ENCODE measurements at places on chromosomes 5 and 9.

DNA sequence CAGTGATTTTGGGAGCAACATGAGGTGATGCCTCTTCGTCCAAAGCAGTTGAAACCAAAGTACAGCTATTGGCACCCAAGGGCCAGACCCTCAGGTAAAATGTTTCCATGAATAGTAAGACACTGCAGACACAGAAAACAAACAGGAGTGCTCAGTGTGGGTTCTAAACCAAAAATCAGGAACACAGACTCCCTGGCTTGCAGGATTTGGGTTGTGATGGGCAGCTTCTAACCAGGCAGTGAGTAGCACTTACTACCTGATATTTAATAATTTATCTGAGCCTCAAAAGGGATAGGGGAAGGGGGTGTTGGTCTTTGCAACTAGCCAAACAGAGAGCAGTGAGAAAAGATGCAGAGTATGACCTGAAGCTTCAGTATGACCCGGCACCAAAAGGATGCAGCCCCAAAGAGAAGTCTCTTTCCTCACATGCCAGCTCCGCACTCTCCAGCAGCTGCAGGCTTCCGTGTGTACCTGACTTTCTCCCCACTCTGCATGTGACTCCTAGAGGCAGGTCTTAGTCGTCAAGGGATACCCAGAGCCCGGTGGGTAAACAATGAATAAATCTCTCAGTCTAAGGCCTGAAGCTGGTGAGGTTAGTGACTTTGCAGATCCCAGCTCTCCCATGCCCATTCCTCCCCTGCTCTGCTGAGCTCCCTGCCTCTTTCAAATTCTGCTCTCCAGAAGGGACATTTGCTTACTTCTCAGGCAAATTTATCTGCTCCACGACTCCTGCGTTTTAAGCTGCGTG, 105.4 kb upstream of the SPOCK1 start:
- DNase-seq = no peak

GRCh38 chr5:15008476-15008875, 136.9 kb upstream of the ANKH start:
- no peak for DNase-seq

DNA sequence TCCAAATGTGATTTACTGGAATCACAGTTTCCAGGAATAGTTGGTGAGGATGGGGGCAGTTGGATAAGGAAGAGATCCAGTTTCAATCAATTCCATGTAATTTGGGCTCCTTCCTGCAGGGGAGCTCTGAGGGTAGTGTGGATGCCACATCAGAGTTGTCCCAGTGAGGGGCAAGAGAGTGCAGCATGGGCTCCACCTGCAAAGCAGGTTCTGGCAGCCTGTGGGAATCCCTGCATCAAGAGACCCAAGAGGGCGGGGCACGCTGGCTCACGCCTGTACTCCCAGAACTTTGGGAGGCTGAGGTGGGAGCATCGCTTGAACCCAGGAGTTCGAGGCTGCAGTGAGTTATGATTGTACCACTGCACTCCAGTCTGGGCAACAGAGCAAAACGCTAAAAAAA, 188.5 kb downstream of the CACNA1B start:
- no peak for DNase-seq

DNA sequence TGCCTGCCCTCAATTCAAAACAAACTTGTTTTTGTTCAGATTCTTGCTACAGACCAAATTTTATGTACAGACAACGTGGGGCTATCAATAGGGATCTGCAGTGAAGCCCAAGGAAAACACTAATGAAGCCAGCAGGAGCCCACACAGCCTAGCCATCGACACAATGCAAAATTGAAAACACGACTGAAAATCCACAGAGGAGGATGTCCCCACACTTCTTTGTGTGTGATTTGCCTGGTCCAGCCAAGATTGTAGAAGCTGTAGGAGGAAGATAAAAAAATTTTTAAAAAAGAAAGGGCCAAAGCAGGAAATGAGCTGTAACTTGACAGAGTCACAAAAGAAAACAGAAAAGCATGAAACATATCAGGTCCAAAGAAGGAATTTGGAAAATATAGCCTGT, 34.8 kb downstream of the HTR4 start:
- no peak for DNase-seq

GRCh38 chr5:159917994-159918393, 1.7 kb downstream of the ADRA1B start:
- no peak for DNase-seq

DNA sequence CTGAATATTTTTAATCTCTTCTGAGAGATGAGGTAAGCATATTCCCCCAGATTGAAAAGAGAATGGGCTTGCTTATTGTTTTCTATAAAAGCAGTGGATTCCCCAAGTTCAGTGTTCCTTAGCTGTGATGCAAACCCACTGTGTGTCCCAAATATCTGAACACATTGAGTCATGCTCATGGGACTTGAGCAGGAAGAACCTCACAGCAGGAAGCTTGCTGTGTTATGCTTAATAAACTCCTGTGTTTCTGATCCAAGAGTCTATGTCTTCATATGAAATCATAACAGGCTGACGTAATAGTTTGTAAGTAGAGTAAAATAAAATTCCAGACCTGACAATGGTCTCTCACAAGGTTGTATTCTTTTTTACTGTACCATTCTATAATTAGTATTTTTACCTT, 24.8 kb upstream of the LOX start:
- no peak for DNase-seq

GRCh38 chr9:21964925-21965385, 29.2 kb downstream of the CDKN2A start:
- DNase-seq = no peak

DNA sequence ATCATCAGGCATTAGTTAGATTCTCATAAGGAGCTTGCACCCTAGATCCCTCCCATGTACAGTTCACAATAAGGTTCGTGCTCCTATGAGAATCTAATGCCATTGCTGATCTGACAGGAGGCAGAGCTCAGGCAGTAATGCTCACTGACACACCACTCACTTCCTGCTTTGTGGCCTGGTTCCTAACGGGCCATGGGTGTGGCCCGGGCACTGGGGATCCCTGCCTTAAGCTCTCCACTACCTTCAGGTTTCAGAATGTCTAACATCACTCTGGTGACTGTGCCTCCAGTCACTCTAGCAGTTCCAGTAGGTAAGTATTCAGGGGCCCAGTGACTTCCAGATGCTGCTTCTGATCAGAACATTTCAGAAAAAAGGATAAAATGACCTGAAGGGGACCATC, 152.4 kb downstream of the LRRC70 start:
- no peak for DNase-seq

- no peak for DNase-seq
Measured at GRCh38 chr5:111839438-111839837, 82.4 kb upstream of the NREP start.

DNA sequence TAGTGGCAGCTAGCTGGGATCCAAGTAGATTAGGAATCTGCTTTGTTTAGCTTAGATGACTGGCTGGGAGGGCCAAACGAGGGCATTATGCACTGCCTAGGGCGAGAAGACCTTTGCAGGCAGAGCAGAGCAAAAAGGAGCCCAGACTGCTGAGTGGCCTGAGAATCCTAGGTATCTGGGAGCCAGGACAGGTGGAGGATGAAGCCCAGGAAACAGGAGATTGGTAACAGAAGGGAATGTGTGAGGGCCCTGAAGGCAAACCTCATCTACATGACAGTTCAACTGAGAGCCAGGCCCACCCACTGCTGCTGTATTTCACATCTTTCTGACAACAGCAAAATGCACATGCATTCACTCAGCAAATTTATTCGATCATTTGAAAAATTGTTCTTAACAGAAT, 192.3 kb downstream of the DTWD2 start:
- no peak for DNase-seq

GRCh38 chr9:126347093-126347492, 20.5 kb downstream of the MVB12B start:
- DNase-seq = no peak

DNA sequence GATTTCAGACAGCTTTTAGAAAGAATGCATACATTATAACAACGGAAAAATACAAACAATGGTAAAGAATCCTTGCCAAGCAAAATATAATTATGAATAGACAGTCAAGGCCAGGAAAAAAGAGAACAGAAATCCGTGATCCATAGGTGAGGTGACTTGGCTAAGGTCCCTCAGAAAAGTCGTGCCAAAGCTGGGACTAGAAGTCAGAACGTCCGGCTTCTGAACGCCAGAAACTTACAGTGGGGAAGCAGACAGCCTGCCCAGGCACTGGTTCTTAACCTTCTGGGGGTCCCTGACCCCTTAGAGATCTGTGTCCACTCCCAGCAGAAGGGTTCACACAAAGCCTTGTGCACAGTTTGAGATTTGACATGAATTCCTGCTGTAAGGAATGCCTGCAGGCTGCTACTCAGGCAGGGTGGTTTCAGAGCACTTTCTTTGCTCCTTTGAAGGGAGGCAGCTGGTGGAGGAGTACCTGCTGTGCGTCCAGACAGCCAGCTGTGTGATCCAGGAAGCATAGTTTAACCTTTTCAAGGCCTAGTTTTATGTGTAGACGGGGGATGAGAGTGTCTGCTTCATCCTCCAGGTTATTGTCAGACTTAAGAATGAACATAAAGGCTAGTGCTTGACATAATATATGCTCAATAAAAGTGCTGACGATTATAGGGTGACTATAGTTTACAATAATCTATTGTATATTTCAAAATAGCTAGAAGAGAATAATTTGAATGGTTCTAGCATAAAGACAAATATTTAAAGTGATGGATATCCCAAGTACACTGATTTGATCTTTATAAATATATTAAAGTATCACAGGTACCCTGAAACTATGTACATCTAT, 852 bp downstream of the ARHGEF37 start:
- no peak for DNase-seq

DNA sequence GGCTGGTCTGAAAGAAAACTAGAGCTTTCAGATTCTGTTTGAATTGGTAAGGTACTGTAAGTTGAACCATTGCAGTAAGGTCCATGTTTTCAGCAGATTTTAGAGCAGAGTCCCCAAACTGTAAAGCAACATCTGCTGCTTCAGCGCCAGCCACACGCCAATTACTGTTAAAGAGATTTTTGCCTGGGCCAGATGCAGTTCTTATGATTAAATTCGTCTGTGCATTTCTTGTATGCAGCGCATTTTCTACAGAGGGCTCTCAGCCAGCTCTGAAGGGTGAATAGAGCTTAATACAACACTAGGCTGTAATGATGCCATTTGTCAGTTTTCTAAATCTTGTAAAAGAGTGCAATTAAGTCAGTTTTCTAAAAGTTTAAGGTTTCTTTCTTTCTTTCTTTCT, 246.3 kb downstream of the COX7C start:
- no peak for DNase-seq

GRCh38 chr5:111401906-111402305, 110.4 kb downstream of the STARD4 start:
- DNase-seq = no peak

GRCh38 chr5:143862271-143862670, 50.3 kb downstream of the HMHB1 start:
- DNase-seq = no peak

GRCh38 chr5:5953584-5954274, 424.6 kb downstream of the MED10 start:
- no peak for DNase-seq

DNA sequence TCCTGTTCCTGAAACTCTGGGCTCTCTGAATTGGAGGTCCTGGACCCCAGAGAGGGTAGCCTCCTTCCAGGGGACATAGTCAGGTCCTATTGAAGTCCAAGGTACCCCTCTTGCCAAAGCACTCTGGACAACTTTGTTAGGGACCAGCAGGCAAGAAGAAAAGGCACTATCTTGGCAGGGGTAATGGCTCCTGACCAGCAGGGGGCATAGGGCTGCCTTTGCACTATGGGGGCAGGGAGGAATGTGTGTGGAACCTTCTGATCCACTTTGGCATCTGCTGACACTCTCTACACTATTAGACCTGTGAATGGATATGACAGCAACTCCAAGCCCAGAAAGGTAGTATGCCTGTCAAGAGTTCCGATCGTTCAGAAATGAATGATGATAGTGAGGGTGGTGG, 179.0 kb upstream of the CD180 start:
- DNase-seq = no peak

DNA sequence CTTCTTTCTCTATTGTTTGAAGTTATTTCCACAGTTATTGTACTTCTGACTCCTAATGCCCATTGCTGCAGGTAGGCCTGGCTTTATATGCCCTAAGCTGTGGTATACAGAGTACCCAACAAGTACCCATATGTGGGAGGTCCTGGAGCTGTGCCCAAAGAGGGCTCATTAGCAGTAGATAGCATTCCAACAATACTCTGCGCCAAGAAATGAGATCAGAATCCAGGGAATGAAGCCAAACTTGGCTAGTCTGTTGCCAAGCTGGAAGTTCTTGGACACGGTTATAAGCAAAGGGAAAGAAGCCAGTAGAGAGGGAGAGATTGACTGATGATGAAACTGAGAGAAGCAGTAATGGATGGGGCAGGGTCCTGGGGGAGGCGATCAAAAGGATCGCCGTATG, 29.7 kb upstream of the FAM169A start:
- DNase-seq = no peak

DNA sequence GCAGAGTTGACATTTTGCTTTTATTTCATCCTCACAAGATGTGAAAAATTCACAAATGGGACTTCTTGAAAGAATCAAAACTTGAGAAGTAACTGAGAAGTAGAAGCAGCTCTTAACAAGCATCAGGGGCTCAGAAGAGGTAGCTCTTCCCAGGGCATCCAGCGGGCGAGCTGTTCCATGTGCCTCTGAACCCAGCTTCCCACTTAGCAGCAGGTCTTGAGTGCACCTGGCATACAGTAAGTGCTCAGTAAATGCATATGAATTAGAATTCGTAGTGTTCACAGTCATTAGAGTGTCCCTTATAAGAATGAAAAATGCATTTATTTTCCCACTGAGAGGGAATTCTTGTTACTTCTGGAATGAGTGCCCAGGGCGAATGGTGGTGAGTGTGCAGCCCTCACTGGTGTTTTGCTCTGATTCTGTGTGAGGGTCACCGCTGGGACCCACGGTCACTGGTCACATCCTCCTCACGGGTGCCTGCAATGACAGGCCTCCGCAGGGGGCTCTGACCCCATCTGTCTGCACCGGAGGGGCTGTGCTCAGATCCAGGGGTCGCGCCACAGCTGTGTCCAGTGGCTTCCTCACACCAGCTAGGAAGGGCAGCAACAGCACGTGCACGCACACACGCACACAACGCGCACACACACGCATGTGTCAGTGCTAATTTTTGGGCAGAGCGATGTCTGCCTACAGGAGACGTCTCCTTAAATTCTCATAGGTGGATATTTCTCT, 26.9 kb downstream of the EXOC3 start:
- DNase-seq = no peak

GRCh38 chr9:86676396-86676795, 270.9 kb downstream of the GAS1 start:
- no peak for DNase-seq

DNA sequence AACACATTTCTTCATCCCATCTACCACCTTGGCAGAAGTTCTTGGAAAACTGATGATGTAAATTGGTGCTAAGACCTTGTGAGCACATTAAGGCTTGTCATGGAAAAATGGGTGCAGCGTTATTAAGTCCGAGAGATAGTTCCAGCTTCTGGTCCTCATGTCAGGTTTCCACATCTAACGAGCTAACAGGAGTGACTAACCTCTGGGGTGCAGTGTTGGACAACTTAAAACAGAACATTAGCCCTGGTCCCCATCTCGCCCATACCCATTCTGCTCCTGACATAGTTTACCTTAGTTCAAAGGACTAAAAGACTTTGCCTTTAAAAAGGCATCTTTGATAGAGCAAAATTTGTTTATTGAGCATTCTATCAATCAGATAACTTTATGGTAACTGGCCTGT, 128.0 kb downstream of the SLC1A3 start:
- DNase-seq = no peak

Measured in stimulated activated CD8-positive, alpha-beta memory T cell treated with anti-CD3 and anti-CD28 coated beads, Interleukin-4, amount 100 ng/mL, for 1 hour (primary cell).